Hepatocyte (in vitro differentiated cells): ENCODE measurements at places on chromosomes 3 and 15. TPM values are rescaled to one million over a fixed set of nuclear protein-coding genes. Genes with fewer than 3 reads are reported as not detected.

GRCh38 chr3:188269040-188269439 is 115.1 kb downstream of the LPP start:
- DNase-seq: no peak

GRCh38 chr15:75200765-75201615 is 692 bp upstream of the C15orf39 start:
- DNase-seq: peak; percentile 90

DNA sequence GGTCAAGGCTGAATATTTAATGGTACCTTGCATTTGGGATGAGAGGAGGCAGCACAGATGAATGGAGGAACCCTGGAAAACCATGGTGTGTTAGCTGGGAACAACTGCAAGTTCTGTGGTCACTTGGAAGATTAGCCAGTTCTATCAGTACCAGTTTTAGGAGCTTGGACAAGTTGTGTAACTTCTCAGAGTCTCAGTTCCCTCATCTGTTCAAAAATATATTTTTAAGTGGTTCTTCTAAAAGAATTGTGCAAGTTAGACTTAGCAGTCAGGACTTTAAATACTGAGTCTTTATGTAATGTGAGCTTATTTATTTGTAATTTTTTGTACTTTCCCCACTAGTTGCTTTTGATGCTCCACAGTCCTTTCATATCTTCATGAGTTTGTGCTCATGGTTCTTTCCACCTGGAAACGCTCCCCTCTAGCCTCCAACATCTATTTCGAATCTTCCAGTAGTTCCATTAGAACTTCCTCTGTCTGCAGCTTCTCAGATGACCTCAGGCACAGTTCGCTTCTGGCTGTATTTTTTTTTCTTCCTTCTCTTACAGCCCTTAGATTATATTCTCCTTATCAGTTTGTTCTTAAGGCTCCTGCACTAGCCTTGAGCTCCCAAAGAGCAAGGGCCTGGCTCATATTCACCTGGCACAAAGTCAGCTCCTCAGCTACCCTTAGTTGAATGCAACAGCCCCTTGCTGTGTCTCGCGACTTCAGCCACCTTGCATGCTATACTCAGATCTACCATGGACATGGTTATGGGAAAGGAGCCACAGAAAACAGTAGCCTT is 27.1 kb downstream of the ITPR1 start:
- DNase-seq: no peak

DNA sequence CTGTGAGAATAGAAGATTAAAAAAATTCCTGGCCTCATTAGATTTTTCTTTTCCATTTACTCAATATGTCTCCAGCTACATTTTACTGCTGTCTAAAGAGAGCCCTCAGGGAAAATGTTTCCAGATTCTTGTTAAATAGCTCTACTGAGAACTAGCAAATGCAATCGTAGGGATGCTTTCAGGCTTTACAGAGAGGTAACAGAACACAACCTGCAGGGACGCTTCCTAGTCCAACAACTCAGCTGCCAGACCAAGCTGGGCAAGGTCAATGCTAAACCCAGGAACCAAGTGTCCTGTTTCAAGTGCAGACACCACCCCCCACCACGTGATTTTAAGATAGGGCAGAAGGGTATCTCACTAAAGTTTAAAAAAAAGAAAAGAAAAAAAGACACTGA is 25.2 kb downstream of the ARHGEF3 start:
- DNase-seq: no peak

- no peak for DNase-seq
These were observed 4.1 kb downstream of the ACAD11 start for GRCh38 chr3:132655471-132655870.

DNA sequence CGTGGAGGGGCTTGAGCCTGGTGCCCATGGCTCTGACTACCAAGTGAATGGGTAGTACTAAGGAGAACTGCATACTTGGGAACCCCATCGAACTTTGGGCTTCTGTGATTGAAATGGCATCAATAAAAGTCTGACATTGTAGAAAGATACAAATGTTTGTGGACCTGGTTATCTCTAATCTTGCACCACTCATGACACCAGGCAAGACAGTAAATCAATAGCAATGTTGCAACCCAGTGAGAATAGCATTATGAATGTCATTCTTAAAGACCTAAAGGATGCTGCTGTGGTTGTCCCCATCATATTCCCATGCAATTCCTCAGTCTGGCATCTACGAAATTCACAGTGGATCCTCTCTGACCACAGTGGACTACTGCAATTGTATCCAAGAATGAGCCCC is 233.6 kb upstream of the LYSMD4 start:
- DNase-seq: no peak

GRCh38 chr3:49346797-49347251 is 7.0 kb upstream of the USP4 start:
- no peak for DNase-seq

DNA sequence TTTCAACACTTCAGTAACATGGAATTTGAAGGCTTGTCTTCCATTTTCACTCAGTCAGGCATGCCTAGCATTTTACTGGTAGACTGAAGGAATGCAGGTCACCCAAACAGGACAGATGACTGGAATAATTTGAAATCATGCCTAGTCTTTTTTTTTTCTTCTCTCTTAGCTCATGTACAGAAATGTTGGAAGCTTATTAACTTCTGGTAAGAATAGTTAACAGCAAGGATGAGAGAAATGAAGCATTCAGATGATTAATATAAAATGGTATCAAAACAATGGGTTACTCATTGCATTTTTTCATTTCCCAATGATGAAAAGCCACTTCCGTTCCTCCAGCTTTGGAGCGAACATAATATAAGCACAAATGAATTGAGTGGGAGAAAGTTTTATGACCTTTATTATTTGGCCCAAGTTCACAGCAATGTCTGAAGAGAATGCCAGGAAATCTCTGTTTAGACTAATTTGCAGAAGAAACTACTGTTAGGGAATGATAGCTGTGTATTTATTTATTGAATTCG is 431.6 kb upstream of the RASGRP1 start:
- DNase-seq: no peak

DNA sequence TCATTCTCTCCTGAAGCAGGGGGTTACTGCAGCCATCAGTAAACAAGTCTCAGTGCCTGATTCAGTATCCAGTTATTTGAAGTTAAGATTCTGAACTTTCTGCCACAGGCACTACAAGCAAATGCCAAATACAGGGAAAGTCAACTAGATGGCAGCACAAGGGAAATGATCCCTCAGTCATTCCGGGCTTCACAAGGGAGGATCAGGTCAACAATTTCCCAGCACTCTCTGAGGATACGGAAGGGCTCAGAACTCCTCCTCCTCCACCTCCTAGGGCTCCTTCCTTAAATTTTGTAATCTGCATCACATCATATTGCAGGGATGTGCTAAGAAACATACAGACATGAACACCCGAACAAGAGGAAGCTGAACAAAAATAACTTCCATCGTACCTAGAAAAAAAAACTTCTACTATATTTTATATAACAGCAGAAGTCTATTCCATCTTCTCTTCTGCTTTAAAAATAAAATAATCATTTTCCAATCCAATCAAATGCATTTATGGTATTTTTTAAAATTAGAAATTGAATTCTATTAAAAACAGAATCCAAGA is 187.1 kb downstream of the FMN1 start:
- peak; percentile 16 for DNase-seq

DNA sequence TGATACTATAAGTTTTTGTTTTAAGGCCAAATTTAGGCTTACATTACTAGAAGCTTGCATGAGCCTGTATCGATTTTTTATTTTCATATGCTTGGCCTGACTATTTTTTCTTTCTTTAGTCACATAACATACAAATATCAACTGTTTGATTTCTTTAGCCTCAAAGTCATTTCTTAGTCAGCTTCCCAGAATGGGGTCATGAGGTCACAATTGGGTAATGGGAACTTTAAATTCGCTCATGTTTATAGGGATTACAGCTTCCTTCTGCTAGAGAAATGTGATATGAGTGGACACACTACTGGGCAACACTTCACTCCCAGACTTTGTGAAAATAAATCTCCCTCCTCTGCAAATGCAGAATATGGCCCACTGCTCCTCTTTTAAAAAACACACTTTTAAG is 9.1 kb upstream of the TIPARP start:
- no peak for DNase-seq

GRCh38 chr3:12323237-12323636 is 34.4 kb downstream of the PPARG start:
- DNase-seq: no peak

DNA sequence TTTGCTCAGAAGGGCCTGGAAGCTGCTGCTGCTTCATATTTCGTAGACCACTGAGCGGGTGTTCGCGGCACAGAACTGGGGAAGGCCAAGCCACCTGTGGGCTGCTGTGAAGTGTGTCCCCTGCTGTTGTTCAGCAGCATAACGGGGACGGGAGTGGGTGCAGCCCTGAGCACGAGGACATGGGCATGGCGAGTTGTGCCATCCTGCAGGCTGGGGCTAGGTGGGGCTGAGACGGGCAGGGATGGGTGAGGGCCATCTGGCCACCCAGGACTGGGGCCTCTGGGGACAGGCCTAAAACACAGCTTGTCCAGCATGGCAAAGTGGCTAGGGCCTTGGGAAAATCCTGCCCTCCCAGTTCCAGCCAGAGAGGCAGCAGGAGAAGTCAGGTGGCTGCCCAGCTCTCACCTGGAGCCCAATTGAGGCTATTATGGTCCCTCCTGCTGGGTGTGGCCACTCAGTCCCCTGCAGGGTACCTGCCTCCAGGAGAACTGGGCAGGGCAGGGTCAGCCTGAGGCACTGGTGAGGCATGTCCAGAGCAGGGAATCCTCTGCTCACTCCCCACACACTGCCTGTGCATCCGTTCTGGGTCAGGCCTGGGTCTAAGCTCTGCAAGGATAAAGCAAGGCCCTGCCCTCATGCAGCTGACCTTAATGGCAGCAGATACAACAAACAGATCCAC is 29.5 kb downstream of the CFAP100 start:
- DNase-seq: no peak

- DNase-seq: no peak
These were observed 32.5 kb upstream of the VEPH1 start for GRCh38 chr3:157535667-157536066.

DNA sequence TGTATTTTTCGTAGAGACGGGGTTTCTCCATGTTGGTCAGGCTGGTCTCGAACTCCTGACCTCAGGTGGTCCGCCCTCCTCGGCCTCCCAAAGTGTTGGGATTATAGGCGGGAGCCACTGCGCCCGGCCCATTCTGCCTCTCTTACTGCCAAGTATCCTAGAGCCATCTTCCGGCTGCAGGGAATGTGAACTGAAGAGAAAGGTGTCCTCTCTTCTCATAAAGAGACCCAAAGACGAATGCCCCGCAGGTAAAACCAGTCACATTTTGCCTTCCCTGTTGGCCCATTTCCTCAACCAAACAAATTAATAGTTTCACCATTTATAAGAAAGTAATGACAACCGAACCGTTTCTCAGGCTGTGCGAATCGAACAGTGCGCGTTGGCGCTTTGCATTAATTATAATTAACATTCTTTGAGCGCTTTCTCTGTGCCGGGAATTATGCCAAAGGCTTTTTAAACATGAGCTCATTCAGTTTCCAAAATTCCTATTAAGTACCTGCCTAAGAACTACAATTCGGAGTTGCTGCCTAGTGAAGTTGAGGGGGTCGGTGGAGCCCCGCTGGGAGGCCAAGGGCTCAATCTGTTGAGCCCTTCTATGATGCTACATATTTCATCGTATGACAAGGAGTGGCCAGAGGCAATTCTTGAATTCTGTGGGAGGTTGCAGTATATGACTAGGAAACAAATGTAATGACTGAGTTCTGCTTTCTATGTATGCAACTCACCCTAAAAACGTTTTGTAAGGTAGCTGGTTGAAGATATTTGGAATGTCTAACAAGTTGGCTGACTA is 819 bp upstream of the RPL24 start:
- no peak for DNase-seq

DNA sequence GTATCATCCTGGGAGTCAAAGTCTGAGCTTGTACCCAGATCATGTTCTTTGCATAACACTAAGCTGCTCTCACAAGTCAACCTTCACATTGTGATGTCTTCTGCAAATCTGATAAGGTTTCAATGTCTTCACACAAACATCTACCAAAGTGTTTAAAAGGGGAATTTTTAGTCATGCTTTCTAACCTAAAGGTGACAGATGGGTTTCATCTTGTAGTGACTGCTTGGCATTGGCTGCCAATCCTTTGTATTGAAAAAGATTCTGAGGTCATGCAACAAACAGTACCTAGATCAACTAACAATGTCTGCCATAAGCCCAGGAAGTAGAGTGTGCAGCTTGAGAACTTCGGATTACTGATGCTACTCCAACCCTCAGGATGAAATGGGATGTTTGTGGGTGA is 43.6 kb upstream of the DIPK2A start:
- no peak for DNase-seq

DNA sequence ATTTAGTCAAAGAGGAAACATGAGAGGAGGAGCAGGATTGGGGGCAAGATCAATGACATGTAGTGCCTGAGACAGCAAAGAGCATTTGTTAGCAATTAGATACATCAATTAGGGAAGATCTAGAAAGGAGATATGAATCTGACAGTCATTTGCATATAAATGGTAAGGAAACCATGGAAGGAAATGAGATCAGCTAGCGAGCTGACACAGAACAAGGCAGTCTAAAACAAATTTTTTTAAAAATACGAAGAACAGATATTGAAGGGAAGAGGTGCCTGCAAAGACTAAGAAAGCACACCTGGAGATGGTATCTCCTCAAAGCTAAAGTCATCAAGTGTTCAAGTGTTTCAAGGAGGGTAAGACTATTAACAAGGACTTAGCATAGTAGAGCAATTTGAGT is 4.6 kb downstream of the EPM2AIP1 start:
- no peak for DNase-seq

GRCh38 chr15:94611656-94612055 is 380.3 kb downstream of the MCTP2 start:
- no peak for DNase-seq

GRCh38 chr15:25790000-25790660 is 73.0 kb downstream of the ATP10A start:
- peak; percentile 38 for DNase-seq

- no peak for DNase-seq
These were observed 46.1 kb downstream of the MBNL1 start for GRCh38 chr3:152314677-152315353.

Gene CNTN3
- 4.1 and 4.3 TPM in 2 replicates for polyA plus RNA-seq

Gene UQCRC1
- polyA plus RNA-seq: 405 and 411 TPM in 2 replicates

Gene SLC6A1
- 1.7 and 3.6 TPM in 2 replicates for polyA plus RNA-seq

Gene RAB8B
- 11.7 and 16.4 TPM in 2 replicates for polyA plus RNA-seq

Gene ABHD17C
- polyA plus RNA-seq: 22.5 and 32.4 TPM in 2 replicates

Gene AMOTL2
- polyA plus RNA-seq: 63.9 and 74.2 TPM in 2 replicates

Gene GOLGA8T
- not detected in 2 replicates for polyA plus RNA-seq

Gene CACNA2D3
- polyA plus RNA-seq: 1.3 and 2.5 TPM in 2 replicates

Gene WDR76
- 0.69 and 1.8 TPM in 2 replicates for polyA plus RNA-seq

Gene GABRR3
- polyA plus RNA-seq: not detected in 2 replicates

Gene ATP13A4
- 5.2 and 7.1 TPM in 2 replicates for polyA plus RNA-seq

Gene ATP13A3
- 18.3 and 20.5 TPM in 2 replicates for polyA plus RNA-seq

Gene SEMA3B
- polyA plus RNA-seq: 104 and 135 TPM in 2 replicates

Gene GRAMD1C
- polyA plus RNA-seq: 0.57 and 0.97 TPM in 2 replicates
